Left renal pelvis (tissue), 4 donors: ENCODE measurements at places on chromosomes 4 and X. TPM values are rescaled to one million over a fixed set of nuclear protein-coding genes. Genes with fewer than 3 reads are reported as not detected.

Gene QDPR
- 66.5 TPM for polyA plus RNA-seq

Gene MAGEB2
- polyA plus RNA-seq, result not detected

Gene LRRC66
- polyA plus RNA-seq, result 0.70 TPM

Gene GBA3
- polyA plus RNA-seq, result 11.4 TPM

Gene NDST4
- 1.1 TPM for polyA plus RNA-seq

GRCh38 chr4:146486565-146486964, 35.2 kb downstream of the SLC10A7 start:
- no peak for DNase-seq

DNA sequence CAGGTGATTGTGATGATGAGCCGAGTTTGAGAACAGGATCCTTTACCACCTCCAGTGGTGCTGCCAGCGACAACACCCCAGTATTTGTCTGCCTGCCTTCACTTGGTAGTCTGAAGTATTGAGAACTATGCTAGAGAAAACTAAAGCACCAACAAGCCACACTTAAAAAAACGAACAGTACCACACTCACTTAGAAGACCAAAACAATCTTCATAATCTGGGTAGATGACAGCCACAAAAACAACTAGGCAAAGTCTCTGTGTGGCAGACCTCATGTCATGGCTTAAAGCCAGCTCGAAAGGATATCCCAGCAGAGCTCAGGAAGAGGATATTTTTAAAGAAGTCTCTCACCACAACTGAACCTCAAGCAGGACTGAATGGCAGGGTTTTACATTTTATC, 236.0 kb downstream of the GPC3 start:
- DNase-seq, result no peak

- DNase-seq, result no peak
These were observed 1873.7 kb upstream of the IGFBP7 start for GRCh38 chr4:58983887-58984286.

DNA sequence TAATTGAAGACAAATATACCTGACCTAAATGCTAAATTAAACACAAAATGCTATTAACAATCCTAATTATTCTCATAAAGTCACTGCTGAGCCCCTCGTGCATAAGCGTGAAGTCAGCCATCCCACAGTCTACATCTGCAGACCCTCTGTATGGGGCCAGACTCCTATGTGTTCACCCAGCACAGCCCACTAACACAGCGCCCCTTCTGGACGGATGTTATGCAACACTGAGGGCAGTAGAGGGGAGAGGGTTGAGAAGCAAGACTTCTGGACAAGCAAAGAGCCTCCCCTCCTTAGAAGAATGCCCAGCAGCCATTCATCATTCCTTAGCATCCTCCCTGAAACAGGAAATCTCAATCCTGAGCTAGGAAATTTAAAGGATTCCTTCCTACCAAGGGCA, 7.9 kb downstream of the TRPC3 start:
- no peak for DNase-seq

DNA sequence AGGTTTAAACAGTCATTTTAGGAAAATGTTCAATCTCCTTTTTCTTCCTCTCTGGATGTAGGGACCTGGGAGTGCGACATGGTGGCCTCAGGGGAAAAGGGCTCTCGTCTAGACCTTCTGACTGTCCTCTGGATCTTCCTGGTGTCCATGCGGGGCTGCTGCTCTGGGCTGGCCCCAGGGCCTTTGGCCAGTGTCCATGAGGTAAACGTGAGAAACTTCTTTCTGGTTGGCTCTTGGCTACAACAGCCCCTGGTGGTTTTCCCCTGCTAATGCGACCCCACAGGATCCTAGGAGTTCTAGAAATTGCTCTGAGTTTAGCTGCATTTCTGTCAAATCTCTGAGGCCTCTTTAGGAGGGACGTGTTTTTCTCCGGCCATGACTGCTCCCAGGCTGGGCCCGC, 85.7 kb downstream of the MFAP3L start:
- DNase-seq, result no peak

DNA sequence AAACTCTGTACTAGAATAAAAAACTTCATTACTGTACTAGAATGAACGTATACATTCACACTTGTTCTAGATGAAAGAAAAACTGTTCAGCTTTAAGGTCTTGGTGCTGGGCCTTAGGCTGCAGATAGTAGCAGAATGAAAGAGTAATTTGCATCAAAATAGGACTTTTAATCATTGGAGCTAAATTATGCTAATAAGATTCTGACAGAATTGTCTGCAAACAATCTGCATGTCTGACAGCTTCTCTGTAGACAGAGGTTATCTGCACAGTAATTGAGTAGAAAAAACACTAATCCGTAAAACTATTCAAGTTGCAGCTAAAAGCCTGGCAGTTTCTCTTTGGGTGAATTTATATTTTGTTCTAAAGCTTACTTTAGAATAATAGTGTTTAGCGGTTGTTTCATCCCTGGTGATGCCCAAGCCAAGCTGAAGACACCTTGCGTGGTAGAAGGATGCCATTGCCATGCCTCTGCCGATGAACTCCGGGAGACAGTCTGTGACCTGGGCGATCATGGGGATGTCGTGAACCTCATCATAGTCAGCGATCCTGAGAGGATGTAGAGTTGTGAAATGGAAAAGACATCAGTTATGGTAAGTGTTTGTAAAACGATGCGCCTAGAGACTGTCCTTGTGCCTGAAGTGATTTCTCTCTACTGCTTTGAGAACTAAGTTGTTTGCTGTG, 25.3 kb downstream of the LRP2BP start:
- no peak for DNase-seq

GRCh38 chrX:134911348-134911747, 79.4 kb upstream of the SMIM10 start:
- DNase-seq, result no peak

DNA sequence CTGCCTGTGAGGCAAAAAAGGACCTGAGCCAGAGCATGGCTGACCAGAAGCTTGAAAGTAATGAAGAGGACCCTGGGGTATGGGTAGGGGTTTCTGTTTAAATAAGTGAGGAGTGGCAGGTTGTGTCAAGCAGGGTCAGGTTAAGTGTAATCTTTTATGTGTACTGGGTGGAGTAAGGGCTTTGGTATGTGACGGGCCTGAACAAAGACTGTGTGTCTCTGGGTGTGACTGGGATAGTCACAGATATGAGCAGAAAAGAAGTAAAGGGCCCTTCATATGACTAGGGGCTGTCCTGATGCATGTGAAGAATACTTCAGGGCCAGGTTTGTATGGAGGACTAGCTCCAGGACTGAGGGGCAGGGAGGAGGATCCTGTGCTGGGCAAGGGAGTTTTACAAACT, 82.4 kb downstream of the ITIH6 start:
- DNase-seq, result no peak

DNA sequence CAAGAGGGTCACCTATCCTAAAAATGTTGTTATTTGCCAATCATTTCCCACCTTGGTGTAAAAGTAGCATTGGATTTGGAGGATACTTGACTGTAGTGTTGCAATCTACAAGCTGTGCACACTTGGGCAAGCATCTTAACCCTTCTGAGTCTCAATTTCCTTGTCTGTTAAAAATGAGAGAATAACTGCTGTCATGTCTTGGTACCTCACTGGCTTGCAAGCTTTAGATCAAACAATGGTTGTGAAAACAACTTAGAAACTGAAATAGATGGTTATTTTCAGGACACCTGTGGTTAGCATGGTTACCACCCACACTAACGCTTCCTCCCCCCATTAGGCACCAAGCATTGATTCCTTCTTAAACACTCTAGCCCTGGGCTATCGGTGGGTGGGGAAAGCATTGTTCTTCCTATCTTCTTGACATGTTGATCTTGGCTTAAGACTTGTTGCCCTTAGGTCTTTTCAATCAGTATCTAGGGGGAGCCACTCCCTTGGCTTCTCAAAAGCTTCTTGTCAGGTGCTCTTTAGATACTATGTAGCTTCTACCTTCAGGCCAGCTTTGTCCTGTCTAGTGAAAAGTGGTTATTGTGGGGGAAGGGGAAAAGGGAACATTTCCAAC, 10.6 kb upstream of the AMOT start:
- no peak for DNase-seq
